ENCODE measurements at places on chromosomes 3 and 15.

- DNase-seq = no peak
Measured at GRCh38 chr3:34956511-34956910, 682.8 kb upstream of the ARPP21 start.

DNA sequence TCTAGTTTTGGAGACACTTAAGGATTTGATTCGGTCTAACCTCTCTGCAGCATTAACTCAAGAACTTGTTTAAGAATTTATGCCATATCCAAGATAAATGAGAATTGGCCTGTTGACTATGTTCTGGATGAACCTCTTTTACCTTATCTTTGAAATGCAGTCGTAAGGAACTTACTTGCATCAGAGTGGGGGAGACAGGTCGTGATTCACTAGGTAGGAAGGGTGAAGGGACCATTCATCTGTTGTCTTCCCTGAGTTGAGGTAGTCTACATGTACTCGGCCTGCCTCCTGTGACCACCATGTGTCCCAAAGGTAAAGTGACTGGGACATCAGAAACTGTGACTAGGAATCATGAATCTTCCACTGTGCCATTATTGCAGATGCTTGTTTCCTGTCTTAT lies 248.0 kb upstream of the P2RY1 start:
- no peak for DNase-seq

GRCh38 chr3:138033202-138033691 lies 23.3 kb downstream of the CLDN18 start:
- no peak for DNase-seq

DNA sequence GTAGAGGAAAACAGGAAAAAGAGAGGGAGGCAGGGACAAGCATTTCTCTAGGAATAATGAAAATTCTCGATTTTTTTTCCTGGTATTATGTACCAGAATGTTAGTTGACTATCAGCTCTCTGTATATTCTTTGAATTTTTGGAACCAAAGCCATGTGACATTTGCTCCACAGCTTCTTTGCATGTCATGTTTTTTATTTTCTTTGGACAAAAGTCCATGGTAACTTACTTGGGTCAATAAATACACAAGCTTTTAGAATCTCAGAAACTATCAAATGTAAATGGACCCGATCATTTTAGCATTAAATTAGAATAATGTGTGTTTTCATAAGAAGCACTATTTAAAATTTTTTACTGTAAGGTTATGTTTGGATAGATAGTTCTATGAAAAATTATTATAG lies 320.5 kb downstream of the ZIC1 start:
- DNase-seq = no peak

- DNase-seq = peak; percentile 71
Measured at GRCh38 chr3:141105828-141106628, 54.9 kb downstream of the SPSB4 start.

DNA sequence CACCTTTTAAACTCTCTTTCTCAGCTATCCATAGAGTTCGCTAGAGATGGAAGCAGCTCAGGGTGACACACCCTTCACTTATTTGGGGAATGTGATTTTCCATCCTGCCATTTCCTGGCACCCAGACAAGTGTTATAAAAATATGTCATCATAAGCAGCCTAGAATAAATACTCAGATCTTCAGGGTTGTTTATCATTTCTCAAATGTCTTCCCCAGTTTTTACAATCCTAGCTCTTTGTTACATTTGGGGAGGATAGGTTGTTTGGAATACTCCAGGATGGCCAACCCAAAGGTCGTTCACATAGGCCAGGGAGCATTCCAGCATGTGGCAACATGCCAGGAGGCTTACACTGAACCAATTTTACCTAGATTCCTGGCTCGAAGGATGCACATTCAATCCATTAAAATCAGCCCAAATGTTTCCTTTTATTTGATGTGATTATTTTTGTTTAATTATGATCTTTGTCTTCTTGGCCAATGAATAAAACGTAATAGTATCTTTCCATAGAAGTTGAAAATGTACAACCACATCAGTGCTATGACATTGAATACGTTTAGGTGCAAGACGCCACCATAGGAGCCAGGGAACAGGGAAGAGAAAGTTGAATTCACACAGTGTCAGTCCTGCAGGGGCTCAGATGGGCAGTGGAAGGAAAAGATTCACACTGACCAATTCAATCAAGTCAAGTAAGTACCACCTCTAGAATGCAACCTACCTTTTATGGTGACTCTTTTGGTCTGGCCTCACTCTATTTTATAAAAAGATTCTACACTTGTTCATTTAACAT lies 537.7 kb upstream of the MDFIC2 start:
- no peak for DNase-seq

GRCh38 chr3:11304175-11304574 lies 32.0 kb downstream of the ATG7 start:
- DNase-seq = no peak

DNA sequence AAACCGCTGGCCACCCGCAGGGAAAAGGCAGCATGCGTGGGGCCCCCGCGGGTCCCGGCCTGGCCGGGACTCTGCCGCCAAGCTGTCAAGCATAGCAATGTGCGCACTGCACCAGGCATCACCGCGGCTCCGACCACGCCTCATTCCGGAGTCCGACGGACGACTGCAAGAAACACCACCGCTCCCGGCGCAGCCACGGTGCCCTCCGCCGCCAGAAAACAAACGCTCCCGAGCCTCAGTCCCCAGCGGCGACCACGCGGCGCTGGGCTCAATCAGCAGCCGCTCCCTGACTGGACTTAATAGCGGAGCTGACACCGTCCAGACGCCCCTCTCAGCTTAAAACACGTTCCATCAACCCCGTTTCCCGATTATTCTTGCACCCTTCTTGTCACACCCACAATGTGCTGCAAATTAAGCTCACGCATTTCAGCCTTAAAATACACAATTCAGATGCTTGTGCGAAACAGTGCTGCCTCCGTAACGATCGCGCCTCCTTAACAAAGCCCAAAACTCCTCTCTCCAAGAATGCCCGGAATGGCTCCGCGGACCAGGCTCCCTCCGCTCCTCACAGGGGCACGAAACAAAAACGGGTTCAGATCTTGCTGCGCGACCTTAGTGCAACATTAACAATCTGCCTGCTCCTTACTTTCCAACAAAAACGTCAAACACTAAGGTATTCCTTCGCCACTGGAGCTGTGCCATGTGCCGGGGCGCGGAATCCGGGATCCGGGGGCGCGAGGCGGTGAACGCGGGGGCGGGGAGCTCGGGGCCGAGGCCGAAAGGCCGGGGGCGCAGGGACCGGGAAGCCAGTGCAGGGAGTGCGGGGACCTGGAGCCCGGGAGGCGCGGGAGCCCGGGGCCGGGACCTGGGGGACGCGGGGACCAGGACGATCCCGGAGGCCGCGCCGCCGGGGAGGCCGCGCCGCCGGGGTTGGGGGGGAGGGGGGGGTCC lies 655 bp downstream of the CYFIP1 start:
- DNase-seq = peak; percentile 77

DNA sequence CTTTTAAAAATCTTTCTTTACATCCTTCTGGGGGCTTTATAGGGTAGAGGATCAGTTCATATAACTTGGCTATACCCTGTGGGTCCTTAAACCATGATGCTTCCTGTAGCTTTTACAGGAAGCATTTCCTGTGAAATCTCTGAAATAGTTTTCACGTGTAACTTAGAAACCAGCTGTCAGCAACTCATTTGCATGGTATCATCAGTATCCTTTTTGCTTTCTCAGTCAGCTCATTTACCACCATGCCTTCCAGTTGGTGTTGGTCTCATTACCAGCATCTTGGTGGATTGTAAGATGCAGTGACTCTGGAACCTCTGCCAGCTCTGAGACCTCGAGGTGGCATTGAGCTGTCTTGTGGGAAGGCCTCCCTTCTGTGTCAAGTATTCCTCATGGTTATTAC lies 96.7 kb upstream of the MYZAP start:
- DNase-seq = no peak

DNA sequence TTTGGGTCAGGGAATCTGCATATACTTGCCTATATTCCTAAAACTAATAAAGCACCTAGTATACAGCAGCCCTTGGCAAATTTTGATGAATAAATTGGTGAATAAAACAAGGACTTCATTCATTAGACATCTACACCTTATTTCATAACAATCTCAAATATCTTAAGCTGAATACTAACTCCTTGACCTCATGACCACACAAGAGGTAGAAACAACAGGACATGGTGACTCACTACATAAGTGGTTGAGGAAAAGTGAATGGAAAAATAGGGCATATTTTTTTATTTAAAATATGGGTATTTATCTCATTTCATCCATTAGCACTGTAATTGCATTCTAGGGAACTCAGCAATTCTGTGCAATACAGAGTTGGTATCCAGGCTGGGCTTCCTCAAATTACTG lies 7.8 kb upstream of the STAC start:
- no peak for DNase-seq

- peak; percentile 45 for DNase-seq
Measured at GRCh38 chr3:71219744-71220638, 363.5 kb downstream of the FOXP1 start.

DNA sequence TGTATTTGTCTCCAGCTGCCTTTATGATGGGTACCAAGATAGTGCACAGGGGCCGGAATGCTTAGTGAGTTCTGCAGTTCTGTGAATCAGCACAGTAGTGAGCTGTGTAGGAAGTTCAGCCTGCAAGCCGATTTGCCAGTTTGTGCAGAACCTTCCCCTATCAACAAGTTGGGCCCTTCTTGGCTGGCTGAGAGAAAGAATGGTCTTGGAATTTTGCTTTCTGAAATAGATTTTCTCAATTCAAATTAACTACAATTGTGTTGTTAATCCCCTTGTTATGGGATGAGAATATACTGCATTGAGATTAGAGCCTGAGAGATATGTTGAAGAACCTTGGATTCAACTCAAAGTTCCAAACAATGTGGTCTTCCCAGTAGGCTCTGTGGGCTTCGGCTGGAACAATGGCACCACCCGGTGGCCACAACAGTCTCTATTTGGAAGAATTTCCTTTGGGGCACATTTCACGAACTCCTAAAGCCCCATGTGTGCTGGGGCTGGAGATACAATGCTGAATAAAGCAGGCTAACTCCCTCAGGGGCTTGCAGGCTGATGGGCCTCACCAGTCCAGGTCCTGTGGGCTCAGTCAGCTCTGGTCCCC lies 59.1 kb downstream of the TRIM42 start:
- peak; percentile 26 for DNase-seq

- DNase-seq = no peak
Measured at GRCh38 chr3:2856138-2857133, 253.7 kb downstream of the IL5RA start.

GRCh38 chr3:59714066-59714465 lies 664.2 kb upstream of the CFAP20DC start:
- no peak for DNase-seq

DNA sequence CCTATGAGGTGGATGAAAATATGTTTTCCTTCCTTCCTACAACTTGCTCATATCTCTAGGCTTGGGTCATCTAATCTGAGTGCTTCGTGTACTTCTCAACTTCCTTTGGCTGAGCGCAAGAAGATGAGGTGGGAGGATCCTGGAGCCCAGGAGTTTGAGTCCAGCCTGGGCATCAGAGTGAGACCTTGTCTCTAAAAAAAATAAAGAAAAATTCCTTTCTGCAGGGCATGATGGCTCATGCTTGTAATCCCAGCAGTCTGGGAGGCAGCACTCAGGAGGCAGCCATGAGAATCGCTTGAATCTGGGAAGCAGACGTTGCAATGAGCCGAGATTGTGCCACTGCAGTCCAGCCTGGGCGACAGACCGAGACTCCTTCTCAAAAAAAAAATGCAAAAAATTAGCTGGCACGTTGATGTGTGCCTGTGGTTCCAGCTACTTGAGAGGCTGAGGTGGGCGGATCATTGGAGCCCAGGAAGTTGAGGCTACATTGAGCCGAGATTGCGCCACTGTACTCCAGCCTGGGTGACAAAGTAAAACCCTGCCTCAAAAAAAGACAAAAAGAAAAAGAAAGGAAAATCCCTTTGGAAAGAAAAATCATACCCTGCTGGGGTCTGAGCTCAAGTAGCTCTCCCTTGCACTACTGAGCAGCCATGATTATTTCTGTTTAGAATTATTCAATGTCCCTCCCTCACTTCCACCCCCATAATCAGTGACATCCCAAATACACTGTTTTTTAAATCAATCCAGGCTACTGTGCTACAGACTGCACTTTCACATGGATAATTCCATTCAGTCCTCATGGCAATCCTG lies 28.0 kb upstream of the RAB11A start:
- DNase-seq = no peak

DNA sequence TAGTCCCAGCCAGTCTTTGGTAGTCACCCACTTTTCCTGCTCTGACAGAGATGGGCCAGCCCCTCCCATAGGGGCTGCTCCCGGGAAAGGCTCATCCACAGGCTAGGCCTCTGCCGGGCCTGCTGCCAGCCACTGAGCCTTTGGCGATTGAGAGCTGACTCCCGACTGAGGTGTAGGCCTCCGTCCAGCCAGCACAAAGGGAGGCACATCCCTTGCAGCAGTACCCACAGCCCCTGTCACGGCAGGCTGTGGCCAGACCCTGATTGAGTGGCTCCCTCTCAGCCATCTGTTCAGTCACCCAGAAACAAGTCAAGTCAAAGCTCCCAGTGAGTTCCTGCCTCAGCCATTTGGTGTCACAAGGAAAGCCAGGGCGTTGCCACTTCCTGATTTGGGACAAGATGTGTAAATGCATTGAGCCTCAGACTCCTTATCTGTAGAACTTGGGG lies 6.2 kb upstream of the PAK6 start:
- DNase-seq = no peak

DNA sequence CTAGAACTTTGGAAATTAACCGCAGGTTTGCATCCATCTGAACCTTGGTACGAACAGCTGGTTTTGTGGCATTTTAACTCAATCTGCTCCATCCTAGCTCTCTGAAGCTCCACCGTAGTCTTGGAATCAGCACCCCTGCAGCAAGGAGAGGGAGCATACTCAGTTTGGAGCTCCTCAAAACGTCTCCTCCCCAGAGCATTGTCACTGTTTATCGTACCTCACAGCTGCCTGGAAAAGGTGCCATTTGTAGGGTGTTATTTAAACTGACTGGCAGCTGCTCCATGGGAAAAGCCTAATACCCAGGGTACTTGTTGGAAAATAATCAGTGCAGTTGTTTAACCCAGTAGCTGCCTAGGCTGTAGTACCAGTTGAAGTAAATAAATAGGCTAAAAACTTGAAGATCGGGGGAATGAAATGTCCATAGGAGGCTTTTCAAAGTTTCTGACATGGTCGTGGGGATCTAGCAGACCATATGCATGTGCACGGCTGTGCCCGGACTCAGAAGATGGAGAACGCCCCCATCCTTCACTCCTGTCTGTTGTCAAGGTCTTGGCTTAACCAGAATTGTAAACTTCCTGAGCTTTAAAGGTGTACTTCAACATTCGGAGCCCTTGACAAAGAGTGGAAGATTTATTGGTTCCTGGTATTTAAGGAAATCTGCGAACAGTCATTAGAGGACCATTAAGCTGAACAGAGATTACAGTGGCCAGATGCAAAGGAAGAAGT lies 43.9 kb downstream of the GHSR start:
- DNase-seq = no peak

DNA sequence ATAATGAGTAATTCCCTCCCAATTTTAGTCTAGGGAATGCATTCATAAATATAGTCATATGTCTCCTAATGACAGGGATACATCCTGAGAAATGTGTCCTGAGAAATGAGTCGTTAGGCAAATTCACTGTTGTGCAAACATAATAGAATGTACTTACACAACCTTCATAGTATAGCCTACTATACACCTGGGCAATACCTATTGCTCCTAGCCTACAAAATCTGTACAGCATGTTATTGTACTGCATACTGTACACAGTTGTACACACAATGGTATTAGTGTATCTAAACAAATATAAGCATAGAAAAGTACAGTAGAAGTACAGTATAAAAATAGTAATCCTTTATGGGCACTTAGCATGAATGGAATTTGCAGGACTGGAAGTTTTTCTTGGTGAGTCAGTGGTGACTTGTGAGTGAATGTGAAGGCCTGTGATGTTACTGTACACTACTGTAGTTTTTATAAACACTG lies 6.6 kb downstream of the DTWD1 start:
- DNase-seq = no peak

Data from GM13976 (cell line).